ENCODE measurements at places on chromosomes 2 and 18.

DNA sequence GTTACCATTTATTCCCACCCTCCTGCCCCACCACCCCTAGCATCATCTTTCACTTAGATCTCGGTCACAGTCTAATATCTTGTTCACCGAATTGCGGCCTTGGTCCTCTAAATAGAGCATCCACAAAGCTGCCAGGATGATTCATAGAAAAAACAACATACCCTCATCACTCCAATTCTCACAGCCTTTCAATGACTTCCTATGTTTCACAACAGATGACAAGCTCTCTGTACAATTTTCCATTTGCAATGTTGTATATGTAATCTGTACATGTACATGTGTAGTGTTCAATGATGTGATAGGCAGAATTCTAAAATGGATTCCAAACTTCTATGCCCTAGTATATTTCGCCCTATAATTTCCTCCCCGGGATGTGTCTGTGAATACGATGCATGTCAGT, 675.6 kb upstream of the CELF4 start:
- DNase-seq, result no peak

DNA sequence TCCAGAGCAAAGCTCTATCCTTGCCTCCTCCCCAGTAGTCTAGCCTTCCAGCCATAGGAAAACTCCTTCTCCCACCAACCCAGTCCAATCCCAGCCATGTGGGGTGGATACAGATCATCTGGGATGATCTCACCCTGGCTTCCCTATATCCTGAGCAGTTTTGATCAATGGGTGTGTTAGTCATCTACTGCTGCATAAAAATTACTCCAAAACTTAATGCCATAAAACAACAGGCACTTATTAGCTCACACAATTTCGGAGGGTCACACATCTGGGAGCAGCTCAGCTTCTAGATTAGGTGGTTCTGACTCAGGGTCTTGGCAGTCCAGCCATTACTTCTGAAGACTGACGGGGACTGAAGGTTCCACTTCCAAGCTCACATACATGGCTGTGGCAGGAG, 190.4 kb downstream of the SPP2 start:
- DNase-seq, result no peak

GRCh38 chr2:202669841-202670240, 35.1 kb downstream of the FAM117B start:
- no peak for DNase-seq

GRCh38 chr2:210461401-210461800, 15.2 kb downstream of the LANCL1 start:
- no peak for DNase-seq

DNA sequence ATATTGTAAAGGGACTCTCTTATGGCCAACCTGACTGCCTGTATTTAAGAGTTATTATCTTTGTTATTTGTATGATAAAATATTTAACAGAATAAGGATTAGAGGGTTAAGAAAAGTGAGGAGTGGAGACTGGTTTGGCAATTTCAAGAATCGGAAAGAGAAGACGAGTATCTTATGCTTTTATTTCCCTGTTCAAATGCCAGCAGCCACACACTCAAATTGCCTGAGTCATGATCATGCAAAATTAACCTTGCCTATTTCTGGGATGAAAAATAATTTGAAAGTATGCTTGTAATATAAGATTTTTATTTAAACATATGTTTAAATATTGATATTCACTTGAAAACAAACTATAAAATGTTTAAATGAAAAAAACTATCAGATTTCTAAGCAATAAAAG, 188.6 kb downstream of the CD226 start:
- DNase-seq, result no peak

- DNase-seq, result no peak
These were observed 71.5 kb downstream of the PTGR3 start for GRCh38 chr18:75137346-75137877.

DNA sequence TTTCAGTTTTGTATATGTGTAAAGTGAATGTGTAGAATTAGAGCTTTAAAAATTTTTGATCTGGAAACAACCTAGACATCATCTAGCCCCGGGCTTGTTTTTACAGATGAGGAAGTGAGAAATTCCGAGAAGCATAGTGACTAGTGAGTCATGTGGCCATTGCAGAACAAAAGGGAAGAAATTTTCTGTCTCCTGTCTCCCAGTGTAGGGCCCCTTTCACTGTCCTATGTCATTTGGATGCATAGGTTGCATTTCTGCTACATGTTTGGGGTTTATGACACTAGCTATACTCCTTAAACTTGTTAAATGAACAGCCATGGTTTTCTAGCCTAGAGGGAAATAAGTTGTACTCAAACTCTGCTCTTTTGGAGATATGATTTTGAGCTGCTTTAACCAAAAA, 84.6 kb downstream of the PLCL1 start:
- no peak for DNase-seq

GRCh38 chr2:58926112-58926511, 685.0 kb upstream of the FANCL start:
- DNase-seq, result no peak

DNA sequence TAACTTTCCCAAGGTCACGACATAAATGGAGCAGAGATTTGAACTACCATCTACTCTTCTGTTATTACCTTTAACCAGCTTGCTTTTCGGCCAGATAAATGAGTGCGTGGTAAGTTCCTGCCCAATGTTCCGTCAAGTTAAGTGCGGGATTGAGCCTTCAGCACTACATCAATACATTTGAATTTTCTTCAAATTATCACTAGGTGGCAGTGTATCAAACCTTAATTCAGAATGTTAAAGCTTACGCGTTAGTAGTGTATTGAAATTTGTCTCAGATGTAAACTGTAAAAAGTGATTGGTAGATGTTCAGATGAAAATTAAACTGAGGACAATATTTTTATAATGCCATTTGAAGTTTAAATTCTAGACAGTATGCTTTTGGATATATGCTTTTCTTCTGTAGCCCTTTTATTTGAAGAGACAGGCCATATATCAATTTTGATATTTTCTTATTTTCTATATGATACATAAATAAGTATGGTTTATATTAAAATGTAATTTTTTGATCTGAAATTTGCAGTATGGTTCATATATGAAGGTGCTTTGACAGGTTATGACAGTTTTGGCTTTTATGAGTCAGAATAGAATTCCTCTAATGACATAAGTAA, 681.3 kb downstream of the ADCYAP1 start:
- no peak for DNase-seq

GRCh38 chr18:52163478-52163877, 176.5 kb upstream of the DCC start:
- no peak for DNase-seq

DNA sequence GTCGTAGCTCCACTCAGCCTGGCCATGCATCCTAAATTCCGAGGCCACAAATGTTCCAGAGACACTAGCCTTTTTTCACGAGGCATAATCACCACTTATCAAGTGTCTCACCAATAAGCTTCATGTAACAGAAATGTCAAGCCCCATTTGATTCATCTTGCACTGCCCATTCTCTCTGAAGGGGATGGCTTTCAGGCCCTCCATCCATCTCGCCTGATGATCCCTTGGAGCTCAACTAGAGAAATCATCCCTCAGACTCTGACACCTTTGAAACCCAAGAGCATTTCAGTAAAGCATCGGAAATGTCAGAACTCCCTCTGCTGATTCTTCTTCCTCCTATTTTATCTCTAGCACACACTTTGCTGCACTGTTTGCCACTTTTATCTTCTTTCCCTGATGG, 91.7 kb downstream of the DCC start:
- no peak for DNase-seq

DNA sequence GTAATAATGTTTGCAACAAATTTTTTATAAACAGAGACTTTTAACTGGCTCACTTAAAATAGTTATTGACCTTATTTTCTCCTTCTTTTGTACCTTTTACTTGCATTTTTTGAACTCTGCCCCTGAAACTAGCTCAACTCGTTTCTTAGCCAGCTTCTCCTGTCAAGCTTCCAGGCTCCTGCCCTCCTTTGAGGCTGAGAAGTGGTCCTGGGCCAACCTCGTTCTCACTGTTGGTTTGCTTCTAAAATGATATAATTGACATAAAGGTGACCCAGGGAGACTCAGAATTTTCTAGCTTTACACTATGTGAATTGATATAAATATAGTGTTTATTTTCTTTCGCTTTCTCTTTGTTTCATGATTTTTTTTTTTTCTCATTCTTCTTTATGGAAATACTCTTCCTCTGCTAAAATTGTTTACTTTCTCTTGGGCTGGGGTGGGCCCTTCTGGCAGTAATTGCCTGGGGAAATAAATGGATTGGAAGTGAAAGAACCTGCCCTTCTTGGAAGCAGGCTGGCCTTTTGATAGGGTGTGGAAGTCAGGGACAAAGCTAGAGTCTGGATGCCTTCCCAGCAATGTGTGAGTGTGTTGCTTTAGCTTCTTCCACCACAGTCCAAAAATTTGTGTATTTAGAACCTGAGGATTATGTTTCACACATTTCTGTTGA, 30.7 kb downstream of the GPD2 start:
- no peak for DNase-seq

GRCh38 chr2:174138161-174138560, 110.2 kb downstream of the OLA1 start:
- DNase-seq, result no peak

DNA sequence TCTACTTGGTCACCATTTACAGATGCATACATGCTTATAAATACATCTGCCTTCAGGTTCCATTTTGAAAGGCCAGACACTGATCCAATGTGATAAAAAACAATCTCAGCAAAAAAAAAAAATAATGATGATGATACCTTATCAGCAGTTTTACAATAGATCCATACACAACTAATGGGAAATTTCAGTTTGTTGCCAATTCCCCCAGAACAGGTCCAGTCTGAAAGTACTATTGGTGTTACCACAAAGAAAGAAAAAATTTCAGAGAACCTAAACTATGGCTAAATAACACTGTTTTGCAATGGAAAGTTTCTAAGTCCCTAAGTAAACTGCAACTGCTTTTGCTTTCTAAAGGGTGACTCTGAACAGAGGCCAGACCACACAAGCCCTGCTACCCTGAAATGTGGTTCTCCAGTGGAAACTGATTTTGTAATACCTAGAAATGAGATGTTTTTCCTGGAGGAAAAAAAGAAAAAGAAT, 54.1 kb downstream of the LPIN2 start:
- DNase-seq, result no peak

DNA sequence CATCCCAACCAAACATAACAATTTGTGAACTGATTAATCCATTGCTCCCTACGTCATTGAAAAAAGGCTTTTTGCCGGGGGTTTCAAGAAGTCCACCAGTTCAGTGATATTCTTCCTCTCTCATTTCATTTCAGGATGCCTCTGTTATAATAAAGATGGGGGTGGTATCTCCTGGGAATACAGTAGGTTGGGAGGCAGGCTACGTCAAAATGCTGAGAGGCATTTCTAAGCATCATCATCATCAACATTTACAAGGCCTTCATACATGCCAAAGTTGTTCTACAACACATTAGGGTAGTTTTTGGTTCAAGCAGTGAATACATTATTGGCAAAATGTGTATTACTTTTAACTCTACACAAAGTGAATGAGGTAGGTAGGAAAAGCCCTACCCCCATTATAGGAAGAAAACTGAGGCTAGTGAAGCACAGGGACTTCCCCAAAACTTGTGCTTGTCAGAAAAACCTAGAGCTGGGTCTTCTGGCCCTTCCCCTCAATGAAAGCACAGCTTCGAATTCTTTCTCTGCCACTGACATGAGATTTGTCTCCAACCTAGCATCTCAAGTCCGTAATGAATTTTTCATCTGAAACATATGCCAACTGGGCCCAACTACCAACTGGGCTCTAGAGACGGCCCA, 11.3 kb downstream of the OSR1 start:
- no peak for DNase-seq

DNA sequence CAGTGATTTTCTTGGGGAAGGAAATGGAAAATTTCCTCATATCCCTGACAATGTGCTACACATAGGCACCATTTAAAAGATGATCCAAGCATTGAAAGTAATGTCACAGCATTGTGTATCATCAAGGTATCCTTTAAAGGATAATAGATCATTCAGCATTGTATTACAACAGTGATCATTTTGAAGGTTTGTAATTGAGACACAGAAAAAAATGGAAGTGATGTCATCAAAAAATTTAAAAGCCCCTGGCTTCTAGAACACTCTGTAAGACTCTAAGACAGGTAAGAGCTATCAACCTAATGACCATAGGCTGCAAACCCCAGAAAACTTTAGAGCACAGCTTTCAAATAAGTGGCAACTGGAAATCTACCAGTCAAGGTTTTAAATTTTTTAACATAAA, 271.4 kb downstream of the ETAA1 start:
- DNase-seq, result no peak

DNA sequence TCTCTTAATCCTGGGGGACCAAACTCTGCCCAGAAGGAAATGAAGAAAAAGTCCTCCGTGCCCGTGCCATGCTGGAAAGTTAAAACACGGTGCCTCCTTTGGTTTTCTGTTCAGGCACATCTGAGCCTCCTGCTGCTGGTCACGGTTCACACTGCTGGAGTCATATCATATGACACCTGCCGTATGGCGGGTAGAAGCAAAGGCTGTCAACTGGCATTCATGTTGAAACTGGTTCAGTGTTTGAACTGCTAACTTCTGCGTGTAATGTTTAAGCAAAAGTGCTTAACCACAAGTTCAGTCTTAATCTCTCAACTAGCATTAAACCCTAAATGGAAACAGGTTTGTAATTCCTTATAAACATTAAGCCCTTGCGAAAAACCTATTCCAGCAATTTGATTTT, 3.1 kb downstream of the STK39 start:
- no peak for DNase-seq
